ENCODE measurements at places on chromosomes 6 and 20.

DNA sequence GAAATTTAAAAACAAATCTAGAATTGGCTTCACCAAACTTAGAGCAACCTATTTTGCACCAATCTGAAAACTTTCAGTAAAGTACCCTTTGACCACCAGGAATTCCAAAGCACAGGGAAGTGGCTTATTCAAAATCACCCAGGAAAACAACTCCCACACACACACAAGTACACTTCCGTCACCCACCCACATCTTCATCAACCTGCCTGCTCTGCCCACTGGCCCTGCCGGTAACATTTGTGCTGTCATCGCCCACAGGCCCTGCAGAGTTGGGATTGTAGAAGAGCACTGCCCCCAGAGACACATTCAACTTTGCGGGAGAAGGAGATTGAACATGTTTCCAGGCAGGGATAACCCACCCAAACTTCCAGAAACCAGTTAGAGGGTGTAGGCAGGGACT, 19.3 kb upstream of the SCML4 start:
- DNase-seq: no peak

- DNase-seq: no peak
Measured at GRCh38 chr6:45169815-45170214, 158.3 kb upstream of the RUNX2 start.

- peak; percentile 67 for DNase-seq
Measured at GRCh38 chr6:16432075-16433032, 194.0 kb downstream of the GMPR start.

DNA sequence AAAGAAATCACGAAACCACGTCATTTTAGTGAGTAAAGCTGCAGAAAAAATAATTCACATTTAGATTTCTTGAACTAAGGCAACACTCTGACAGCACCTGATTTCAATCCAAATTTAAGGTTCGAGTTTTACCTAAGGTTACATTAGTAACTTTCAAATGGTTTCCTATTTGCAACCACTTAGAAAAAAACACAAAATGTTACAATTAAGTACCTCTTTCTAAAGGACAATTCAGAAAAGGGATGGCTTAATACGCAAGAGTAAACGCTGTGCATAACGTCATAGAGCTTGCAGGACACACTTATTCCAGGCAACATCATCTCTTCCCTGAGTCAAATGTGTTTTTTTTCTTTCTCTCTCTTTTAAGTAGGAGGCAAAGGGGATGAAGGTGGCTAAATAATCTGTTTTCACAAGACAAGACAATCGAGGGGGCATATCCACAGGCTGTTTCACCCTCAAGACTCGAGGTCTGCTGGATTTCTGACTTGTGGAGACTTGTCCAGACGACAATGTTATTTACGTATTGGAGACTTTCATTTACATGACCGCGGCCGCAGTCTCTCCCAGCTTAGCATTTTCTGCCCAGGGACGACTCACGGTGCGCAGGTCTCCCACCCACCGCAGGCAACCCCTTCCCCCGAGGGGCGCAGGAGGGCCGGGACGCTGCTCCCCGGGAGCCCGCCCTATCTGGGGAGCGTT, 86.0 kb downstream of the SESN1 start:
- peak; percentile 13 for DNase-seq

DNA sequence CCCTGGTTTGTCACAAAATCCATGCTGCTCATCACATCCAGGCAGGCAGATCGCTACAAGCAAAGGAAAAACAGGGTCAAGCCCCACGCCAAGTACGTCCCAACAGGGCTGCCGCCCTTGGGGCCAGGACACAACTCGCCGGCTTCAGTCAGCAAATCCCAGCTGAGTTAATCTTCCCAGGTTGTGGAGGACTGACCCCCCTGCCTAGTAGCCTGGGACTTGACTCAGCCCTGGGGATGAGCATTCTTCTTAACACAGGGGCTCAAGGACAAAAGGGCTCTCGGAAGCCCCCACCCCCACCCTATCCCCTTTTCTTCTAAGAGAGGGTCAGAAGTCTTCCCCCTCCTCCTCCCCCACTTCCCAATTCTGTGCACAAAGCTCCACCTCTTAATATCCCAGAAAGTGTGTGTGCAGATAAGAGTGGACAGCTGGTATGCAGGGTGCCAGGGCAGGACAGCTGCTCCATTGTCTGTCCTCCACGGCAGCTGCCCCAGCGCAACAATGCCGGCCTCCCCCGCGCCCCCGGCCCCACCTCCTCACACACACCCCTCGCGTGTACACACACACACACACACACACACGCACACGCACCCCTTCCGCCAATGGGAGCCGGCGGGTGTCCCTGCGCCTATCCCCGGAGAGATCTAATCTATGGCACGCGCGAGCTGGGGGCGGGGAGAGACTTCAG, 4.5 kb downstream of the DLL1 start:
- no peak for DNase-seq

DNA sequence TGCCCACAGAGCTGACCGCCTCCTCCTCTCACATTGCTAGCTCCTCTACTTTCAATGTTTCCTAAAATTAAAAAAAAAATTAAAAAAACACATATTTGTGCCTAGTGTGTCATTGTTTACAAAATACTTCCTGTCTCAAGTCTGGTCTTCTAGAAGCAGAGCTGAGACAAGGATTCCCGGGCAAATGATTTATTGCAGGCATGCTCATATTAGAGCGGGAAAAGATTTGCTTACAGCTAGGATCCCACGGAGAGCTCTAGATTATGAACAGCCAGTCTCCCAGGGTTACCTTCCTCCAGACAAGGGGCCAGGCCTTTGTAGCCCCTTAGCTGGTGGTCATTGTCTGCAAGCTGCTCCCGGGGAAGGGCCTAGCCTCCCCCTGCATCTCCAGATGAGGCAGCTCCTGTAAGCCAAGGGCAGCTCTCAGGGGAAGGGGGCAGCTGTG, 9.4 kb downstream of the PACSIN1 start:
- DNase-seq: no peak
